IMR-90 (cell line): ENCODE measurements at places on chromosomes 5 and 9. TPM values are rescaled to one million over a fixed set of nuclear protein-coding genes. Genes with fewer than 3 reads are reported as not detected.

The LMBRD2 gene
- total RNA-seq, result 5.2 and 11.4 TPM in 2 replicates

The TPPP gene
- total RNA-seq, result under 0.01 TPM in 2 replicates

The RMRP gene
- total RNA-seq, result 13,690 and 21,707 TPM in 2 replicates

The NTRK2 gene
- under 0.01 TPM in 1 of 2 replicates, not detected in the other for total RNA-seq

The PTPRD gene
- 0.18 and 0.28 TPM in 2 replicates for total RNA-seq

The DROSHA gene
- 36.4 and 41.4 TPM in 2 replicates for total RNA-seq

The ORM1 gene
- 0.18 TPM in 1 of 2 replicates, not detected in the other for total RNA-seq

The PCDHGA1 gene
- total RNA-seq, result 0.83 and 0.90 TPM in 2 replicates

The MCIDAS gene
- total RNA-seq, result not detected in 2 replicates

- DNase-seq, result no peak
Observed at GRCh38 chr9:92642564-92642963, 27.4 kb downstream of the IPPK start.

- no peak for DNase-seq
Observed at GRCh38 chr9:126431077-126431742, 104.6 kb downstream of the MVB12B start.

- DNase-seq, result no peak
Observed at GRCh38 chr5:132054697-132055440, 5.6 kb upstream of the IL3 start.

DNA sequence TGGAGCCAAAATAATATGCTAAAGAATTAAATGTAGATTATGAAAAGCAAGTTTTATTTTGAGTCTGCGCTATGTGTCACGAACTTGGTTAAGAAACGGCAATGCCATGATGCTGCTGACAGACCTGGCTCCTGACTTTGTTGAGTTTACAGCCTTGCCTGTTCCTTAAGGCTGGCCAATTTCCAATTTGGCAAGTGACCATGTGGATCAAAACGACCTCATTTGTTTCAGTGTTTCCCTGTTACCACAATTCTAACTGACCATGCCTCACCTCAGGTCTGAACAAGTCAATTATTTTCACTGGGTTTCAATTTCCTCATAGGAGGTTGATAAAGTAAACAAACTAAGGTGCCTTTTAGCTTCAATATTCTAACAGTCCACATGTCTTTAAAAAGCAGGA, 461.4 kb downstream of the ZNF608 start:
- DNase-seq, result no peak

GRCh38 chr9:98555651-98556465, 152.9 kb downstream of the GABBR2 start:
- DNase-seq, result no peak

- no peak for DNase-seq
Observed at GRCh38 chr9:36966371-36967097, 67.5 kb downstream of the PAX5 start.

DNA sequence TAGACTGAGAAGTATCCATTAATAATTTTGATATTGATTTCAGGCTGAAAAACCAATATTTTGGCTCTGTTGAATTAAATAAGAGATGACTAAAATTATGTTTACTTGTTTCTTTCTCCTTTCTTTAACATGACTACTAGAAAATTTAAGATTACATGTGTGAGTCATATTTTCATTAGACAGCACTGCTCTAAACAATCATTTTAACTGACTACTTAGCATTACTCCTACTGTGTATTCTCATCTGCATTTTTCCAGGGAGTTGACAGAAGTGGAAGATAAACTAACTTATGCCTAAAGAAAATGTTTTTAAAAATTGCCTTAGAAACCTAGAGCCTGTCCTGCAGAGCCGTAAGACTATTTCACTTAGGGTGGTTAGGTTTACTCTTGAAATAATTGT, 29.1 kb downstream of the TNC start:
- peak; percentile 65 for DNase-seq

GRCh38 chr9:131774636-131775035, 34.8 kb upstream of the RAPGEF1 start:
- DNase-seq, result no peak

DNA sequence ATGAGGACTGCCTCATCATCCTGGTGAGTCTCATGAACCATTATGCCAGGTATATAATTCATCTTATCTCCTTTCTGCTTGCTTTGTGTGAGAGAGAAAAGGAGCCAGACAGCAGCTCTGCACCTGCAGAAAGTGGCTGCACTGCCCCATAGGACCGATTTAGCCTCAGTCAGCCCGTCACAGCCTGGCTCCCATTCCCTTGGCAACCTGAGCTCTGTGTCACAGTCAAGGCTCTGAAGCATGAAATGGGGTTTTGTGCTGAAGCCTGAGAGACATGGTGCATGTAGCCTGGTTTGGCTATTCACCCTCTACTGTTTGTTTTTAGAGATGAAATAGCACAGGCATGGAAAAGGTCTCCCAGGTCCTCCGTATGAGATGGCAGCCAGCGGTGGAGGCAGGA, 198.3 kb downstream of the KCTD16 start:
- no peak for DNase-seq

DNA sequence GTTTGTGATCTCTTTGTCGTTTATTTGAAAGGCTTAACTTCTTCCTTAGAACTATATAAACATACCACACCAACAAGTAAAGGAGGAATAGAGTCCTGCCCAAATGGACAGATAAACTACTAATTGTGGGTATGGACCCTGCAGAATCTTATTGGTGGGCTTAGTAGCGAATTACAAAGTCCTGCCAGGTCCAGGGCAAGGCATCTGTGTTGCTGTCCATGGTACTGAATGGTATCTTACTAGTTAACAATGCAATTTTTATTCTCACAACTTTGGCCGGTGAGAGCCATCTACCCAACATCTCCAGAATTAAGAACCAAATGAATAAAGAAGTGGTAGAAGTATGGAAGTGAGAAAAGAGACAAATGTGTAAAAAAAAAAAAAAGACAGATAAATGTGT, 1782.4 kb upstream of the WWC1 start:
- no peak for DNase-seq

DNA sequence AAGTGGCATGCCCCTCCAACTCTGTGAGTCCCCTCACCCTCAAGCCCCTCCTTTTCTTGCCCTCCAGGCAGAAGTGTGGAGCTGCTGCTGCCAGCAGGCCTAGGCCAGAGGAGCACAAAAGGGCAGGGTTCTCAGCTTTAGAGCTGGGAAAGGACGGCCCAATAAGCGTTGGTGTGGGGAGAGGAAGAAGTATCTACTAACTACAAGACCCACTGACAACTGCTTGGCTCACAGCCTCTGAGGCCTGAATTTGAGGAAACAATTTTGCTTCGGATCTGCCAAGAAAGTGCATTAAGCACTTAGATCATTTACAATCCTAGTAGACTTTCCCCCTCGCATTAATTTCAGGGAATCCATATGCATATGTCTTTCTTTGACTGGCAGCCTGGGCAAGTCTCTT, 179.4 kb downstream of the SNX18 start:
- no peak for DNase-seq

DNA sequence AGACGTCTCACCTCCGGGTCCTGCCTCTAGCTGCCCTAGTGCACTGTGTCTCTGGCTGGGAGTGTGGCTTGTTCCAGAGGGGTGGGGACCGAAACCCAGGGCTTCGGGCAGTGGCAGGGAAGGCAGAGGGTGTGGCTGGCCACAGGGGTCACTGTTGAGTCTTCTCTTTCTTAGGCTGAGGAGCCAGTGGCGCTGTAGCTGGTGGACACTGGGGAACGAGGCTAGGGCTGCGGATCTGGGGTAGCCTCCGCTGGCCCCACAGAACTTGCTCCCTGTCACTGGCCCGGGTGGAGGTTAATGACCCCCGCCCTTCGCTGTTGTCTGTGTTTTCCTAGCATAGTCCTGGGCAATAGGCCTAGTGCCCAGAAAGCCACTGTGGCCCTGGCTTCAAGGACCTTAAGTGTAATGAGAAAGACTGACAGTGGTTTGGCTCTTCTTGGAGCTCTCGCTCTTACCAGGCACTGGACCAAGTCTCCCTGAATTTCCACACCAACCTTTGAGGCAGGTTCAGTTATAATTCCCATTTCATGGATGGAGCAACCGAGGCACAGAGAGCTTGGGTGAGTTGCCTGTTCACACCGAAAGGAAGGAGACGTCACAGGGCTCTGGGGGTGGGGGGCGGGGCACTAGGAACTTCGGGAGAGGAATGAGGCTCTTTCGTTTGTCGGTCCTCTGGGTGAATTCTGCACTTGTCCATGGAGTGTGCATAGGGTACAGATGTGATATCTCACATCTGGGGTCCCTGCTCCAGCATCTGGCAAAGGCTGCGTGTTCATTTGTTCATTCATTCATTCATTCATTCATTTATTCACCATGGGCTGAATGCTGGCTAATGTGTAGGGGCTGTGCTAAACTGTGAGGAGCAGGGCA, 4.8 kb upstream of the IER5L start:
- no peak for DNase-seq

GRCh38 chr5:25393256-25393655, 748.5 kb upstream of the CDH10 start:
- no peak for DNase-seq

DNA sequence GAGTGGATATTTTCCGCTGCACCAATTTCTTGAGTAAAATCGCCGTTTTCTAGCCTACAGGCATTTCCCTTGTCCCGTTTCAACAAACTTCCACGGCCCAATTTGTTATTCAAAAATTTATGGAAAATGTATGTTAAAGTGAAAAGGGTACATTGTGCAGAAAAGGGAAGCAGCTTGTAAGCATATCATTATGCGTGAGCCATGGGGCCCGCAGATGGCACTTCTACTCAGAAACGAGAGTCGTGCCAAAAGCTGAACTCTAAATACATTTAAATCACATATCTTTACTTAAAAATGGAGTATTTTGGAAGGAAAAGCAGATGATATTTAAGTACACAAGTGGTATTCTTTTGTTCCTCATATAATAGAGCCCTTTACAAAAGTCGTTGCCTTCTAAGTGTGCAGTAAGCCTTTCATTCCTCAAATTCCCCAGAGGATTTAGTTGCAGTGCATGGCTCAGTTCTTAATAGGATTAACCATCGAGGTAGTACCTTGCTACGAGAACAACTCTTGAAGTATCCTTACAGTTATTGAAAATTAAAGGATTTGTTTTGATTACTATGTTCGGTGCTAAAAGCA, 1227.2 kb upstream of the WWC1 start:
- no peak for DNase-seq

DNA sequence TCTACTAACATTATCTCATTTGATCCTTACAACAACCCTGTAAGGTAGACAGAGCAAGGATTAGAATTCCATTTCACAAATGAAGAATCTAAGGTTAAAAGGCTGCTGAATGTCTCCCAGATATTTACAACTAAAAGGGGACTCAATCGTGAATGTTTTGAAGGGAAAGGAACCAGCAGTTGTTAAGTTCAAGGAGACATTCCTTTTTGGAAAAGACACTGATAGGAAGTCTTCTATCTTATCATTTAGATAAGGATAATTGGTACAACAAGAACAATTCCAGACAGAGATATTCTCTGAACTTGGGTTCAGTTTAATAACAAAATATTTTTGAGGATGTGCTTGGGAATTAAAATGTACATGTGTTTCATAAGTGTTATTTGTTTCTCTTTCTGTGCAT, 37.5 kb upstream of the CER1 start:
- DNase-seq, result no peak

- DNase-seq, result peak; percentile 70
Observed at GRCh38 chr5:13976867-13977830, 32.7 kb upstream of the DNAH5 start.

DNA sequence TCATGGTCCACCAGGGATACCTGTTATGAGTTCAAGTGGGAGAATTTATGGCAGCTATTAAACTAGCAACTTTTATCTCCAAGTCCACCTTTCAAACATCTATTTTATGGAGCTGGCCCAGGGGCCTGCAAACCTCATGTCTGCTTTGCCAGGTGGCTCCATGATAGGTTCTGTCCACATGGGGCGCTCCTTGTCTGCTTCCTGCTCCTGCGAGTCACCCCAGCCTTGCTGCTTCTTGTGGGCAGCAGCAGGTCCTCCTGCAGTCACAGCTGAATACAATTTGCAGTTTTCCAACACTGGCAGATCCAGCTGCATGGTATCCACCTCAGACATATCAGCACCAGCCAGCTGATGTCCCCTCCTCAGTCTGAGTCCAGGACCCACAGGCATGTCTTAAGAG, 39.6 kb upstream of the FRRS1L start:
- no peak for DNase-seq

GRCh38 chr9:87178302-87178701, 231.0 kb upstream of the GAS1 start:
- no peak for DNase-seq

DNA sequence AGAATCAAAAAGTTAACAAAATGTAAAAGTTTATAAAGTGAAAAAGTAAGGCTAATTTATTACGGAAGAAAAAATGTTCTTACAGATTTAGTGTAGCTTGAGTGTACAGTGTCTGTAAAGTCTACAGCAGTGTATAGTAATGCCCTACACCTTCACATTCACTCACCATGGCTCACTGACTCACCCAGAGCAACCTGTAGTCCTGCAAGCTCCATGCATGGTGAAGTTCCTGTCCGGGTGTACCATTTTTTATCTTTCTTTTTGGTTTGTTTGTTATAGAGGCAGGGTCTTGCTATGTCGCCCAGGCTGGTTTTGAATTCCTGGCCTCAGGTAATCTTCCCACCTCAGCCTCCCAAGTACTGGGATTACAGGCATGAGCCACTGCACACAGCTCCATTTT, 93.6 kb downstream of the MED27 start:
- DNase-seq, result no peak

GRCh38 chr9:76528642-76529190, 69.7 kb downstream of the GCNT1 start:
- no peak for DNase-seq

DNA sequence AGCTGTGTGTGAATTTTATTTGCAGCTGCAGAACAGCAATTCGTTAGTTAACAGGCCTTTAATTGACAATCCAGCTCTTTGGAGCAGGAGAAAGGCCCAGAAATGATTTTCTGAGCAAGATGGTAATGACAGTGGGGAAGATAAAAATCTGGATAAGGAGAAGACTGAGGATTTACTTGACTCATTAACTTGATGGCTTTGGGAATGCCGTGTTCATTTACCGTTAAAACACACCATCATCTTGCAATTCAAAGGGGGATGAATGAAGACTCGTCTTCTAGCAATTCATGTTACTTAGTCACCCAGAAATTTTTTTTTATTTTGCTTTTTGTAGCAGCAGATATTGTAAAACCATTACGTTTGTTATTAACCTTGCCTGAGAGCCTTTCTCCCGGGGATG, 52.0 kb downstream of the PTTG1 start:
- DNase-seq, result no peak

- no peak for DNase-seq
Observed at GRCh38 chr5:42074353-42074752, 149.3 kb downstream of the FBXO4 start.

GRCh38 chr9:6525326-6526045, 112.5 kb downstream of the UHRF2 start:
- DNase-seq, result peak; percentile 86
